ENCODE measurements at places on chromosomes 6 and 20.

GRCh38 chr6:117168296-117169063 lies 96.9 kb upstream of the VGLL2 start:
- DNase-seq = no peak

- DNase-seq = no peak
These were observed 11.5 kb upstream of the SSR1 start for GRCh38 chr6:7324520-7324919.

DNA sequence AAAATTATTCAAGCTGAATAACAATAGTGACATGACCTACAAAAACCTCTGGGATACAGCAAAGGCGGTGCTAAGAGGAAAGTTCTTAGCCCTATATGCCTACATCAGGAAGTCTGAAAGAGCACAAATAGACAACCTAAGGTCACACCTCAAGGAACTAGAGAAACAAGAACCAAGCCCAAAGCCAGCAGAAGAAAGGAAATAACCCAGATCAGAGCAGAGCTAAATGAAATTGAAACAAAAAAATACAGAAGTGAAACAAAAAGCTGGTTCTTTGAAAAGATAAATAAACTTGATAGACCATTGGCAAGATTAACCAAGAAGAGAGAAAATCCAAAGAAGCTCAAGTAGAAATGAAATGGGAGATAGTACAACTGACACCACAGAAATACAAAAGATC lies 47.6 kb upstream of the NOTCH4 start:
- no peak for DNase-seq

GRCh38 chr6:40719671-40720374 lies 132.7 kb upstream of the LRFN2 start:
- peak; percentile 66 for DNase-seq

DNA sequence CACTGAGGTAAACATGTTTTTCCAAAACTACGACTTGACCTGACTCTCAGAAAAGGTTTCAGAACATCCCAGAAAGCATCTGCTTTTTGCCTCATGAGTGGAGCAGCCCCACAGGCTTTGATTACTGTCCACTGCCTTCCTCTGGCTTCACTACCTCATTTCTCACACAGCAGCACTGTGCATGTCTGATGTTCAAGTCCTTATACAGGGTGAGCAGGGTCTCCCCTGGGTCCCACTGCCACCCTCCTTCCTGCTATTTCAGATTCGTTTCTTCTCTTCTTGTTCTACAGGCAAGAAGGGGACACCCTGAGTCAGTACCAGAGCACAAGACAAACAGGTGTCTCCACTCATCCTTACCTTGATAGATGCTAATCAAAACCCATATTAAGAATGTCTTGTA lies 64.7 kb upstream of the NFATC2 start:
- DNase-seq = no peak

GRCh38 chr20:58576603-58576970 lies 61.4 kb upstream of the APCDD1L start:
- no peak for DNase-seq

- DNase-seq = peak; percentile 71
These were observed 92.1 kb downstream of the TASP1 start for GRCh38 chr20:13546497-13547131.

DNA sequence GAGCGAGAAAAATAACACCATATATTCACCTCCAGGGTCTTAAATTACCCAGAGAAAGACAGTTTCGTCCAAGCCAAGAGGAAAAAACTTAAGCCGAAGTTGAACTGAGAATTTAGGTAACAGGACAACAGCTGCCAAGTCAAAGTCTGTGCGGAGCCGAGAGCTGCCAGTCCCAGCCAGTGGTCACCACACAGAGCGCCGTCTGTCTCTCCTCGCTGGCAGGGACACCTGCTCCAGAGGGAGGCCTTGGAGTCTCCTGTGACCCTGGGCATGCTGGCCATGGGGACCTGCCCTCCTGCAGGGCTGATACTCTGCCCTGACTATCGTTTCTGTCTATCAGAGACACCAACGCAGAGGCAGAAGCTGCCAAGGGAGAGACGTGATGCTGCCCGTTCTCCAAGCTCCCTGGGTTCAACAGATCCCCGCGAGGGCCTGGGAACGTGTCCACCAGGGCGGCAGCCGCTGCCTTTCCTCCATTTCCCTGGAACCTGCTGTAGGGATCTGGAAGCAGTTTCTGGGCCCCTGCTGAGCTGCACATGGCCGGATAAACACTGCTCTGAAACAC lies 341.3 kb downstream of the SMOC2 start:
- no peak for DNase-seq
